ENCODE measurements at places on chromosomes 11 and 22.

- no peak for DNase-seq
These were observed 304.0 kb upstream of the NARS2 start for GRCh38 chr11:78878631-78879030.

DNA sequence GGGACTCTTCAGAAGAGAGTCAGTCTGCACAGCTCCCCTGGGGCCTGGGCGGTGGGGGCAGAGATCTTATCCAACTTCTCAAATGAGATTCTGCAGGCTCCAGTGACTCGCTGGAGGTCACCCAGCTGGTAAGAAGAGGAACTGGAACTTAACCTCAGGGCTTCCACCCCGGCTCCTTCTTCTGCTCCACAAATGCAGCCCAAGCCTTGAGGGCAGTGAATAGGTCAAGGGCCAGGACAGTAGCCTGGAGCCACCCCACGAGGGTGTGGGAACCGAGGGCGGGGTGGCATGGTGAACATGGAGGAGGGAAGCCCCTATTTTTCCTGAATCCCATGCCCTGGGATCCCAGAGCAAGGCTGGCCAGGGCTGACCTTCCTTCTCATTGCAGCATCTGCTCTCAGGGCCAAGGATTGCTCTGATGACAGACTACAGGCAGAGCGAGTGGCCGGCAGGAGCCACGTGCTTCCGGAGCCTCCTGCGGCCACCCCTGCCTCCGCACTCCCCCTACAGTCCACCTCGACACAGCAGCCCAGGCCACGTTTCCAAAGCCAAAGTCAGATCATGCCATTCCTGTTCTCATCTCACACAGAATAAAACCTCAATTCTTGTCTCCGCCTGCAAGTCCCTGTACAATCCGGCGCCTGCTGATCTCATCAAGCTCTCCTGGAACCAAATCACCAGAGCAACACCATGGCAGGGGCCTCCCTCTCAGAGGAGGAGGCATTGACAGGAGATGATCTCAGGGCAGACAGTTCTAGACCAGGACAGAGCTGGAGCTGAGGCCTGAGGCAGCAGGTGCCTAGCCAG, 21.1 kb upstream of the UPK3A start:
- DNase-seq = no peak

DNA sequence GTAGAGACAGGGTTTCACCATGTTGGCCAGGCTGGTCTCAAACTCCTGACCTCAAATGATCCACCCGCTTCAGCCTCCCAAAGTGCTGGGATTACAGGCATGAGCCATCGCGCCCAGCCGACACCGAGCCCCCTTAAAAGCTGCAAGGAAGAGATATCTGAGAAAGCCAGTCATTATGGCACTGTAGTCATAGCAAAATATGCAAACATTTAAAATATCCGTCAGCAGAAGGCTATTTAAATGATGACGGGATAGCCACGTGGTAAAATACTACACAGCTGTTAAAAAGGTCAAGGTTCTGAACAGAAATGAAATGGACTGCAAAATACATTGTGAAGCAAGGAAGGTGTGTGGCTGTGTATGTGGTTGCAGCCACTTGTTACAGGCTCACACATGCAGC, 6.4 kb upstream of the CCDC88B start:
- DNase-seq = no peak

DNA sequence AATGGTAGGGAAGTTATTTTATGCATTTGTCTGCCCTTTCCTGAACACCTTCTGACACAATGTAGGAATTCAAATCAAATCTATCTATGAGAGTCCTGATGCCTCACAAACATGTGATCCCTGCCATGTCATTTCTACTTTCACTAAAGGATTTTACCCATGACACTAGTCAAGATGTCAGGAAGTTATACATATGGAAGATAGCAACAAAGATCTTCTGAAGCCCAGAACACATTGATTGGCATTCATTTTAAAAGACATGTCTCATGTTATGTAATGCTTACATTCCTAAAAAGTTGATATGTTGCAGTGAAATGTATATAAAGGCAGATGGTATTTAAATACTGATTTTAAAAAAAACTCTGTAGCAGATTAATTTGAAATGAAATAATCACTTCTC, 61.5 kb downstream of the FAM76B start:
- DNase-seq = no peak

GRCh38 chr11:56353991-56354390, at the start of gene OR8J1:
OR8J1 (plus strand) TSS chr11:56354291; CDS start chr11:56360247, 5,956 bp downstream.
- no peak for DNase-seq

All from omental fat pad (tissue), 4 donors.